Left kidney (tissue), 8 donors: ENCODE measurements at places on chromosomes 4 and X. TPM values are rescaled to one million over a fixed set of nuclear protein-coding genes. Genes with fewer than 3 reads are reported as not detected.
A peak's percentile ranks its signal among the peaks of the same experiment; 100 is the strongest.

GCNA gene
- polyA plus RNA-seq, result 2.9 TPM

GRCh38 chr4:94507708-94508107 lies 56.0 kb downstream of the PDLIM5 start:
- DNase-seq, result no peak

GRCh38 chr4:479972-480371 lies 19.0 kb downstream of the ZNF721 start:
- DNase-seq, result no peak

GRCh38 chr4:128601991-128602695 lies 207.4 kb upstream of the JADE1 start:
- no peak for DNase-seq

ZIC3 gene
- not detected for polyA plus RNA-seq

DNA sequence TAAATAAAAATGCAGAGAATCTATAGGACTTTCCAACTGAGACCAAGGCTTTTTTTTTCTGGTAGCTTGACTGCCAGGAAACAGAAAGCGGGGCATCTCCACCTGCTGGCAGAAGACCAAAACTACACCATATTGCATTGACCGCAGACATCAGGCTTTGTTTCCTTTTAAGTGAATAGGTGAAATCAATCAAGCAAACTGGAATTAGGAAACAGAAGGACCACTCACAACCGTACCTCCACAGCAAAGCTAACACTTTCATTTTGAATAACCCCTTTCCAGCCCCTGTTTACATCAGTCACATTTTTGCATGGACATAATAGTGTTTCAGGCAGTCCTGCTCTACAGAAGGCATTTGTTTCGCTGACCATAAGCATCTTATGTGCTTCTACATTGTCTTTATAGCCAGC lies 218.2 kb downstream of the IDS start:
- DNase-seq, result peak; percentile 55

EMCN gene
- 136 TPM for polyA plus RNA-seq

GPC4 gene
- 20.3 TPM for polyA plus RNA-seq

- no peak for DNase-seq
Observed at GRCh38 chrX:9656277-9656676, 109.4 kb downstream of the GPR143 start.

DNA sequence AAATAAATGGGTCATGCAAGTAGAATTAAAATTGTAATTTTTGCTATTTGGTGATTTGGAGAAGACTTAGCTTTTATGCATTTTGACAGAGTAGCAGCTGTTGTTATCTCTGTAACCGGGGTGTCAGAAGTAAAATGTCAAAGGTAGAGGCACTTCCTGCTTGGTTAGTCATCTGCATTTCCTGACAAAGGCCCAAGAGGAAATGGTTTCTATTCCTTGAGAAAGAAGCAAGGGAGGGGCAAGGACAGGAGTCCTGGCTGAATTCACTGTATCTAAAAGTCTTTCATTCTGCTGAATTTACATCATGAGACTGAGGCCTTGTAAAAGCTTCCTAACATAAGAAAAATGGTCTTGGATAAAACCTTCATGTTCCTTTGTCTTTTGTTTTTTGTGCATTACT lies 550.9 kb upstream of the BOD1L1 start:
- no peak for DNase-seq

GRID2 gene
- 5.6 TPM for polyA plus RNA-seq

- no peak for DNase-seq
Observed at GRCh38 chr4:152052451-152053057, 291.7 kb upstream of the GATB start.

DNA sequence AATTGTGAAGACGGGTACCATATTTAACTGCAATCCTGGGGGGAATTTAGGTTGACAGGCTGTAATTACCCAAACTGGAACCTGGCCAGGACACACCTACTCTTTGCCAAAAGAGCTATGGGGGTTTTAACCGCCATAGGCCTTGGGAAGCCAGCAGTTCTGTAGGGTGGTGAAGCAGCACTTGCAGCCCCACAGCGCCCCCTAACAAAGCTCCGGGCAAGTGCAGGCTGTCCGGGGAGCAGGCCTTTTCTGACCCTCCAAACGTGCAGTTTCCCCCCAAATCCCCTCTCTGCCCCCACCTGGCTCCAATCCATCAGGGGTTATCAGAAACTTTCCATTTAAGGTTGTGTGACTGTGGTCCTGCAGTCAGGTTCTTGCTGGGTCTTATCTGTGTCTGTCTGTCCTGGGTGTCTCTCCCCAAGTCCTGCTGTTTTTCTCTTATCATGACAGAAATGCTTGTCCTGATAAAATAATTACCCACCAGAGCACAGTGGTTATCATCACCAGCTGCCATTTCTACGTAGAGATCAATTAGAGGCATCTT lies 350.9 kb downstream of the MID1IP1 start:
- no peak for DNase-seq

GRCh38 chr4:2468456-2469191 lies at the start of gene RNF4:
TSS of gene RNF4 (plus strand) at chr4:2469106. CDS start at chr4:2490494, 21,388 bp downstream.
- peak; percentile 95 for DNase-seq

DNA sequence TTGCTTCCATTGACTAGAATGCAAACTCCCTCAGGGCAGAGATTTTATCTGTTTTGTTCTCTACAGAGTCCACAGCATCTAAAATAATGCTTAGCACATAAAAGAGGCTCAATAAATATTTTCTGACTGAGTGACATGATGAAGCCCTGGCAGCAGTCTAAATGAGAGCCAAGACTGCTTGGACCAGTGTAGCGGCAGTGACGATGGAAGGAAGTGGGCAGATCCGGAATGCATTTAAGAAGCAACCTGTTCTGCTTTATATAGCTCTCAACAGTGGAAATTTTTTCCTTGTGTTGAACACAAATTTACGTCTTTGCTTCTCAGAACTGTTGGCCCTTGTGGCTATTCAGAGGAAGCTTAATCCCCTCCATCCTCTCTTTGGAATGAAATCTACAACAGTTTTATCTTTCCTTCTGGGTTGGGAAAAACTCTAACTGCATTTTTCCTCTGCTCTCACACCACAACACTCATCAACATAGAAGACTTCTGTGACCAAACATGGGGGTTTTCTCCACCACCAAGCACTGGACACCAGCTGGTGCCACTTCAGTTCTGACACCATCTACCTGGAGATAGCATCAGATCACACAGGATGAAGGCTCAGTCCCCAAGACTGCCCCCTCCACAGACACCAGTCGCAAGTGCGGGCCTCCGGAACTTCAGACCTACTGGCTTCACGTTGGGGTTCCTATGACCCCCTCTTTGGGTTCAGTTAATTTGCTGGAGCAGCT lies 7.0 kb upstream of the BEND4 start:
- no peak for DNase-seq

DNA sequence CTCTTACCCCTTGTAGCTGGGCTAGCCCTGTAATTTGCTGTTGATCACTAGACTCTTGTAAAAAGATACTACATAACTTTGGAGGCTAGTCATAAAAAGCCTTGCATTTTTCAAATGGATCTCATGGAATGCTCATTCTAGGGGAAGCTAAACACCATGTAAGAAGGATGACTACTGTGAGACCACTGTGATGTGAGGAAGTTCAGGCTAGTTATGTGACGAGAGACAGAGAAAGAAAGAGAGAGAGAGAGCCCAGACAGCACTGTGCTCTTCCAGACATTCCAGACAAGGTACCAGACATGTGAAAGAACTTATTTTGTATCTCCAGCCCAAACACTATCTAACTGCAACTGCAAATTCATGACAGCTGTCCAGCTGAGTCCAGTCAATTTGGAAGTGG lies 404.6 kb upstream of the PITX2 start:
- DNase-seq, result no peak

DNA sequence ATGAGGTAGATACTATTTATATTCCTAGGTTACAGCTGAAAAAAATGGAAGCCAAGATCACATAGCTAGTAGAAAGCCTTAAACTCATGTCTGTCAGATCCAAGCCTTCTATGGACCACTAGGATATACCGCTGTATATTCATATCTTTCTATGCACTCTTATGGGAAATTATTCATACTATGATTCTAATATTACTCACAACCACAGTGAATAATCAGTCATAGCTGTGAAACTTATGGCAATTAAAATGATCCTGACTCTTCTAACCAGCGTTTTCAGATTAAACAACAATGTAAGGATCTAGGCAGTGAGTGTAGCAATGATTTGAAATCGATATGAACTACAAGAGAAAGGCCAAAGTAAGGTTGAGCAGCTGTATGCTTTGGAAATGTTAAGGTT lies 111.0 kb downstream of the RASGEF1B start:
- DNase-seq, result no peak

GRCh38 chrX:154046940-154047610 lies 27.4 kb upstream of the IRAK1 start:
- DNase-seq, result no peak

- no peak for DNase-seq
Observed at GRCh38 chrX:8663325-8663724, 68.6 kb downstream of the ANOS1 start.

DNA sequence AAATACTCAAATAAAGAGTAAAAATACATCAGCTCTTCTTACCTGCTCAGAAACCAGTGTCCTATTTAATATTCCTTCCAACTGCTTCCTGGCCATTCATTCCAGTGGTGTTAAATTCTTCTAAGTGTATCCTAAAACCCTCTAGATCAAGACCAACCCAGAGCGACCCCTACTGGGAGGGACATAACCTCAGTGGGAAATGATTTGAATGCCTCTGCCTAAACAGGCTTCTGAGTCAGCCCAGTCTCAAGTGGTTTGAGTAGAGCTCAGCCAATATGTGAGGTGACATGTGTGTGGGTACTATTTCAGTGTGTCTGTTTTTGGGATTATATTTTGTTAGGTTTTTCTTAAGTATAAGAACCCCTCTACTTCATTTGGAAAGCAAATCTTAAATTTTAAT lies 133.6 kb upstream of the ARHGEF9 start:
- DNase-seq, result no peak
